ENCODE measurements at places on chromosomes 3 and 15.

DNA sequence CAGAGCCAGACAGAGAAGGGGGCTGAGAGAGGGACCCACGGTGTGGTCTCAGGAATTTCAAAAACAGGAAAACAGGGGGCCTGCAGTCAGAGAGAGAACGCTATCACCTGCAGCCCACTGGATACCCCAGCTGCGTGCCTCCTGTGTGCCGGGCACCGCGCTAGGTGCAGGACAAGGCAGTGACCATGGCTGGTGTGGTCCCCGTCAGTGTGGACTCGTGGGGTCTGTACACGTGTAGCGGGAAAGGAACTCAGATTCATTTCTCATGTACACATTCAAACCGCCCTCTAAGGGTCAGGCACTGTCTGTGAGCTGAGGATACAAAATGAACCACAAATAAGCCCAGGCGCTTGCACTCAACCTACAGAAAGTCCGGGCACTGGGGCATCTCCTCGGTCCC, 20.9 kb downstream of the SSUH2 start:
- no peak for DNase-seq

DNA sequence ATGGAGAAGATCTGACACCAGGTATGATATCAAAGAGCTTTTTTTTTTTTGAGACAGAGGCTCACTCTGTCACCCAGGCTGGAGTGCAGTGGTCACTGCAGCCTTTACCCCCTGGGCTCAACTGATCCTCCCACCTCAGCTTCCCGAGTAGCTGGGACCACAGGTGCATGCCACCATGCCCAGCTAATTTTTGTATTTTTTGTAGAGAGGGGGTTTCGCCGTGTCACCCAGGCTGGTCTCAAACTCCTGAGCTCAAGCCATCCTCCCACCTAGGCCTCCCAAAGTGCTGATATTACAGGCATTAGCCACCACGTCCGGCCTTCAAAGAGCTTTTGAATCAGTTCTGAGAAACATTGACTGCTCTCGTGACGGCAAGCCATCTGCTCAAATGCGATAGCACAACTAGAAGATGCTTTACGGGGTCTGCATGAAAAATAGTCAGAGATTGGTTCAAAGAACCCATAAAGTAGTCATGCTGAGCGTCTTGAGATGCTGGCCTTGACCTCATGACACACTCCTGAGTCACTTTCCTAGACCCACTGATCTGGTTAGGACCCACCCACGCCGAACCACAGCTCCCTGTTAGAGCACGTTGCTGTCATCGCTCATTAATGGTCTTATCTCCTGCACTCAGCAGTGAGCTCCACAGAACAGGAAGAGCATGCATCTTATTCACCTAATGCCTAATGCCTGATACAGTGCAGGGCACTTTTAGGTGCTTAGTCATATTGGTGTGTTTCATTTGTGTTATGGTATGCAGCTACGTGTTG, 57.0 kb upstream of the NR2F2 start:
- no peak for DNase-seq

- no peak for DNase-seq
Observed at GRCh38 chr3:150878996-150879575, 26.2 kb downstream of the MINDY4B start.

DNA sequence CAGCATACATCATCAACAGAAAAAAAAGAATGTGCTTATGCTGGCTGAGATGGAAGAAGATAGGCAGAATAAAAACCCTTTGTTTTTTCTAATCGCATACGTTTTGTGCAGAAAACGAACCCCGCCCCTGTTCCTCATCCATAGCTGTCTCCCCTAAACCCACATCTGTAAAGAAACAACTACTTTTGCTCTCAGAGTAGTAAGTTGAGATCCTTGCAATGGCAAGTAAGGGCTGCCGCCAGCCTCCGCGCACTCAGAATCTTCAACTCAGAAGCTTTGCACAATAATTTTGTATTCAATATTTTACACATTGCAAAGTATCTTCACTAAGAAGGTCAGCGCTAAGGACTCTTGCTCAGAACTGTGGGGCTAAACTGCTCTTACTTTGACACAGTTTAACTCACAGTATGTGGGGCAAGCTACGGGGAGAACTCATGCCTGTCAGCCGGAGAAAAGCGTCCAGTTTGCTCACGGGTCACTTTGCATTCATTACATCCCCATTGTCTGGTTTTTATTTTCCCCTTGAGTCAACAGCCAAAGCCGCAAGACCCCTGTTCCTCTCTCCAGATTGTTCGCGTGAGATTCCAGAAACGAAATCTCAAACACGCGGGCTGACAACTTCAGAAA, 1.0 kb downstream of the LYSMD4 start:
- no peak for DNase-seq

GRCh38 chr3:64530434-64531049, 157.3 kb downstream of the ADAMTS9 start:
- no peak for DNase-seq

GRCh38 chr3:124639406-124640237, 90.6 kb upstream of the UMPS start:
- no peak for DNase-seq

DNA sequence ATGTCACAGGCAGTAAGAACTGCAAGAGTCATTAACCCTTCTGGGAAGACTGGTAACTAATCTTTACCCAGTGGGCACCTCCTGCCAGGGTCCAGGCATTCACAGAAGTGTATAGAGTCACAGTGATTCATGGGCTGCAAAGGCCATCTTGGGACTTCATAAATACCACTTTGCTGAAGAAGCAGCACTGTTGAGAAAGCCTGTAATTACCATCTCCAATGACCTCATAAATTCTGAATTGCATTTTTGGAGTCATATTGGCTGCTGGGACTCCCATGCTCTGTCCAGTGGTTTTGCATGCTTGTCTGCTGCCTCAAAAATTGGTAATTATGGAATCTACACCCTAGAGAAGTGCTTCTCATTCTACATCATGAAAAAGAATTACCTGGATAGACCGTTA, 837.2 kb downstream of the NTRK3 start:
- DNase-seq, result no peak
